Activated CD4-positive, alpha-beta T cell treated with anti-CD3 and anti-CD28 coated beads for 1 hour (primary cell): ENCODE measurements at places on chromosomes 1 and 21.

DNA sequence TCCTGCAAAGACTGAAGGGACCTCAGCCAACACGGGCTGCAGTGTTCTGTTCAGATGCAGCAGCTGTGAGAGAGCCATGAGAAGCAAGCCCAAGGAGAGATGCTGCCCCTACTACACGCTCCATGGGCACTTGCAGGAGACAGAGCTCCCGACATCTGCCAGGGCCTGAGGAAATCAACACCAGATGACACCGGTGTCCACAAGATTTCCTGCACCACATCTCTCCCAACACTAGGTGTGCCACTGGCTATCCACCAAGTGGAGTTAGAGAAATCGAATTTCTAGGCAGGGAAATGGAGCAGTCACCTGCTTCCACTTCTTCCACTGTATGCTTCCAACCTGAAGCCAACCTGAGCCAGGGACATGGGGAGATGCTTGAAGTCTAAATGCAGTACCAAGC lies 445.3 kb downstream of the RWDD3 start:
- DNase-seq, result no peak

- DNase-seq, result no peak
Measured at GRCh38 chr1:37020653-37021277, 13.6 kb downstream of the GRIK3 start.

DNA sequence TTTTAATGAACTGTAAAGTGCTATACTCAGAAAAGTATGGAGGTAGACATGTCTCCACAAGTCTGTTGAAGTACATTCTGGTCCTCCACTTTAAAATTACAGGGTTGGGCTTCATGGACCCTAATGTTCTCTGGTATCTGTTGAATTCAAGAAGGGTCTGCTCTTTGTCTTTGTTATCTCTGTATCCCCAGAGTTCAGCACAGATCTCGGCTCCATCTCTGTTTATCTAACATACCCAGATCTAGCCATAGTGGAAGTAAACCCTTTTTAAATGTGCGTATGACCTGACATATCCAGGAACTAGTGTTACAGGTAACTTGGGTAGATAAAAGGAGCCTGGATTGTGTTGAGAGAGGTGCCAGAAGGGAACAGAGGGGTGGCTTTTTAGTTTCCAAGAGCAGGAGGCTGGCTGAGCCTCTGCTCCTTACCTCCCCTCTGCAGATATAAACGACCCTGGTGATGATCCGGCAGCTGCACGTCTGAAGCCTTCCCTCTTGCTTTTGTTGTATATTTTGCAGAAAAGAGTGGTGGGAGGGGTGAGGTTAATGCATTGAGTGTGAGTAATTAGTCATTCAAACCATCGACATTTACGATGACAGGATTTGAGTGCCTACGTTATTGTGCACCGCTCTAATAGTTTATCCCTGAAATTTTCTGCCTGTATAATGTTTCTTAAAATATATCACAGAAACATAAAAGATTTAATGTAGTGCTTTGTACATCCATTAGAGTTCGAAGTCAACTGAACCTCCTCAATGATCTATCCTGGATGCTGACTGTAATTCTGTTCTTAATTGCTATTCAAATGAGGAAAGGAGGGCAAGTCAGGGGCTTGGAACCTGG lies 30.8 kb downstream of the ELAVL4 start:
- no peak for DNase-seq

DNA sequence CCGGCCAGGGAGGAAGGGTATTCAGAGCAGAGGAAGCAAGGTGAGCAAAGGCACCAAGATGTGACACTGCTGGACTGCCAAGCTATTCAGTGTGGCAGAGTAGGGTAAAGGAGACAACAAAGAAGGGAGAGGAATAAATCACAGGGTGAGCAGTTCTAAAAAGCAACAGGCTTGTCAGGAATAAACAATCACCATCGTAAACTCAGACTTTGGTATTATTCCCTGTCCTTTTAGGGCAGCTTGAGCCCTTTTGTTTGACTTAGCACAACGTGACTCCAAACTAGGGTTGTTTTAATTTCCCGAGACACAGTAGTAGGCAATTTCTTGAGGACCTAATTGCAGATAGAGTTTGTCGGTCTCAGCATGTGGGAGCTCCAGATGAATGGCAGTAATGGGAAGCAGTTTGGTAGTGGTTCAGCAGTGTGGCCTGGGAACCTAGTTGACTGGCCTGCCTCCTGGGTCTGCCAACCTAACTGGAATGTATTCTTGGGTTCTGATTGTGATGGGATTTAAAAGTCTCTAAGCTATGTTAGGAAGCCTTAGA lies 4.3 kb downstream of the CR1L start:
- DNase-seq, result no peak

- no peak for DNase-seq
Measured at GRCh38 chr1:12617511-12617900, 504 bp downstream of the DHRS3 start.

GRCh38 chr1:97529600-97529999 lies 391.2 kb downstream of the DPYD start:
- DNase-seq, result no peak

GRCh38 chr1:206808615-206809014 lies 36.3 kb upstream of the IL10 start:
- no peak for DNase-seq

- no peak for DNase-seq
Measured at GRCh38 chr1:119141020-119141424, 569 bp upstream of the WARS2 start.

- DNase-seq, result no peak
Measured at GRCh38 chr1:234862944-234863515, 253.1 kb upstream of the IRF2BP2 start.

- DNase-seq, result no peak
Measured at GRCh38 chr1:183194527-183195141, 8.6 kb downstream of the LAMC2 start.

- no peak for DNase-seq
Measured at GRCh38 chr1:211708006-211708405, 32.6 kb upstream of the NEK2 start.

DNA sequence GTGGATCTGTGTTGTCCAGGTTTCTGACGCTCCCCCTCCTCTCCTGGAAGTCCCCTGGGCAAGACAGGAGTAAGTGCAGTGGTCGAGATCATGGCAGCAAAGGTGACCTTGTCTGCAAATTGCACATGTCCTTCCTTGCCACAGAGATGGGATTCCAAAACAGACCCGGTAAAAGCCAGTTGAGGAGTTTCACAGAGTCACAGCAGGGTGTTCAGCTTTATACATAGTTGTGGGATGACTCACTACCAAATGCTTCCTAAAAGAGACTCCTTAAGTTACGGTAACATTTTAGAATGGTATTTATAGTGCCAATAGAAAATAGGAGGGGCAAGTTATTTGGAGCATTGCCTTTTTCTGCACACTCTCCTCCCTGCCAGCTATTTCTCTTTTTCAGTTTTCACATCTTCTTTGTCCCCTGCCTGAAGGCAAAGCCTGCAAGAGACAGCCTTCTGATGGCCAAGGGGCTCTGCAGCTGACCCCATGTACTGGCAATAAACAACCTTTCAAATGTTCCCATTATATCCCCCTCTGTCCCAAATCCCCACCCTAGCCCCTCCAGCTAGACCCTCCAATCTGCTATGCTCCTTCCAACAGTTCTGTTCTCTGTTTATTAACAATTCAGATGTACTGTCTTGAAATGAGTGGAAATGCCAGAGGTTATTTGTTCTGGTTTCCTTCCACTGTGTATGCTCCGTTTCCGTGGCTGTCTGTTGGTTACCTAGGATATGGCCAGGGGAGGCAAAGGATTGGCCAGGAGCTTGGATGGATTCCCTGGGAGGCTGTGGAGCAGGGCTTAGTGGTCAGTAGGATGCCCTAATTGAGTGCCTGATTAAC lies 115.0 kb downstream of the TGFB2 start:
- no peak for DNase-seq

DNA sequence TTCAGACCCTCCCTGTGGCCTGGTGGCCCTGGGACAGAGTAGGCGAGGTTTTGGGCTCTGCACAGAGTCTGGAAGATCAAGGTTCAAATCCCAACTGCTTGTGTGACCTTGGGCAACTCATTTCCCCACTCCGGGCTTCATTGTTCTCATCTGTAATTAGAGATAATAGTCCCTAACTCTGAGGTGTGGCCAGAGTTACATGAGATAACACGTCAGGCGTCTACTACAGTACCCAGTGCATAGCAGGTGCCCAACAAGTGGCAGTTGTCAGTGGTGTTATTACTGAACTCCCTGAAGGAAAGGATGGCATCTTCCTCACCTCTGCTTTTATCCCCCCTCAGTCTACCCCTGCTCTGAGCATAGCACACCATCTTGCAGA lies 20.8 kb downstream of the RAP1GAP start:
- DNase-seq, result no peak

DNA sequence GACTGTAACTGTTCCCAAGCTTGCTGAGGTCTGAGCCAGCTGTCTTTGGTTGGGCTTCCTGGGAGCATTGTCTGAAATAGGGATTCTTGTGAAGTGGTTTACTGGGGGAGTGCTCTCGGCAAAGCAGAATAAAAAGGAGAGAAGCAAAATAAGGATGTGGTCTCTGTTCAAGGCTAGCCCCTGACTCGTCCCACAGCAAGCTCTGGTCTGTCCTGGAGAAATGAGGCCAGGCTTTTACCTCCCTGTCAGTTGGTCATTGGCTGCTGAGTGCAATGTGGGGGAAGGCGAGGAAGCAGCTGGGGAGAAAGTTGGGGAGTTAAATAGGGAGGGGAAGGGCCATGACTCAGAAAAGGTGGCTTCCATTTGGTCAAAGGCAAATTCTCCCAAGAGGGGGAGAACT lies 303.9 kb upstream of the DUSP10 start:
- DNase-seq, result no peak

GRCh38 chr1:181064011-181064623 lies 24.4 kb upstream of the IER5 start:
- DNase-seq, result no peak

- no peak for DNase-seq
Measured at GRCh38 chr1:23997812-23998211, 17.7 kb upstream of the SRSF10 start.

DNA sequence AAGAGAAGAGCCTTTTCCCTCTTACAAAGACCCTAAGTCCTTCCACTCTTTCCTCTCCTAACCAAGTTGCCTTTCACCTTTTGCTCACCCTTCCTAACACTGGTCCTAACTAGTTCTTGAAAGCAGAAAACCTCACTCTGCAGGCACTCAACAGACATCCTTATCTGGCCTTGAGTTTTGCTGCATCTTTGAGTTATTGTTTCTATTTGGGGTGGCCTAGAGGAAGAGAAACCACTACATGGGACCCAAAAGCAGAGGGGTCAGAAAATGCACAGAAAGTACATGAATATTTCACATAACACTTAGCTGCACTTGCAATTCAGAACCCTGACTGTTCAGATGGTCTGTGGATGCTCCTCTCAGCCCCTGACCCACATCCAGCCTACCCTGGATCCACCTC lies 178.3 kb upstream of the SYT6 start:
- no peak for DNase-seq

GRCh38 chr21:18522181-18522972 lies 118.8 kb upstream of the TMPRSS15 start:
- no peak for DNase-seq

DNA sequence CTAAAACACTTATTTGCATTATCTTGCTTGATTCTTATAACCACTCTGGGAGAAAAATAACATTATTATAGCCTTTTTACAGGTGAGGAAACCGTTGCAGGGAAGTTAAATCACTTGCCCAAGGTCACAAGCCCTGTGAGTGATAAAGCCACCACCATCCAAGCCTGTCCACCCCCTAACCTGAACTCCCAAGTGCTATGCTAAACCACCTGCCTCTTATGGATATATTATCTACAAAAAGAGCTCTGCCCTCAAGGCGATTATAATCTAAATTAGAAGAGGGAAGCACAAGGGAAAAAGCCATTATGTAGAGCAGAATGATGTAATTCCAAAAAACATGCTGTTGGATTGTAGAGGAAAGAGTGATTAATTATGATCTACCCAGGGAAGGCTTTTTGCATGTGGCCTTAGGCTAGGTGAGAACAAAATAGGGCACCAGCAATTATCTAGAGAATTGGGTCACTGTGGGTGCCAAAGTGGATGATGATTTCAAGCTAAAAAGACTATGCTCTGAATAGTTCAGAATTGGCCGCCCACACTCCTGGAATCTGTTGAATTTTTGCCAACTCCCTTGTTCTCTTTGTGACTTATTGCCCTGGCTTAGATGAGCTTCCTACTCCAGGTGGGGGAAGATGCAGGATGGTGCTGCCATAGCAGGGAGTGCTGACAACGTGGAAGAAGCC lies 205.3 kb downstream of the FGGY start:
- no peak for DNase-seq

DNA sequence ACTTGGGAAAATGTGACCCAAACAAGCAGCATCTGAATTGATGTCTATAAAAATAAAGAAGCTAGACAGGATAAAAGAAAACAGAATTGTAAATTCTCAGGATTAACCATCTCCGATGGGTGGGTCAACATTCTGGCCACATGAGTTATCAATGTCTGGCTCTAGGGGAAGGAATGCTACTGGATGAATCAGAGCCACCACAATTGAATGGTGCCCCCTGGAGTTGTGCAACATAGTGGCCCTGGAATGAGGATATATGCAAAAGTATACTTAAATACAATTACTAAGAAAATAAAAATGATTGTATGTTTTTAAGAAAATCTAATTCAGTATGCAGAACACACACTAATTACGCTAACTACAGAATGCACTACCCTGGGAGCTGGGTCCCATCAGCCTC lies 185.6 kb downstream of the TGFBR3 start:
- no peak for DNase-seq

DNA sequence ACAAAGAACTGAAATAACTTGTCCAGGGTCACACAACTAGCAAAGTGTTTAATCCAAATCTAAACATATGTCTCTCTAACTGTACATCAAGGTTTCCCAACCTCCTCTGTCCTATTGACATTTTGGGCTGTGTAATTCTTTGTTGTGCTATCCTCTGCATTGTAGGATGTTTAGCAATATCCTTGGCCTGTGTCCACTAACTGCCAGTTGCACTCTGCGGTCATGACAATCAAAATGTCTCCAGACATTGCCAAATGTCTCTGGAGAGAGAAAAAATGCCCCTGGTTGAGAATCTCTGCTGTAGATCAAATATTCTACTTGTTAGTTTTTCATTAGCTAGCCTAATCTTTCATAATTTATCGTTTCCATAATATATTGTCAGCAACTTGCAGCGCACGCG lies 353.4 kb upstream of the NEGR1 start:
- no peak for DNase-seq

- no peak for DNase-seq
Measured at GRCh38 chr1:58123051-58123450, 423.5 kb downstream of the OMA1 start.

DNA sequence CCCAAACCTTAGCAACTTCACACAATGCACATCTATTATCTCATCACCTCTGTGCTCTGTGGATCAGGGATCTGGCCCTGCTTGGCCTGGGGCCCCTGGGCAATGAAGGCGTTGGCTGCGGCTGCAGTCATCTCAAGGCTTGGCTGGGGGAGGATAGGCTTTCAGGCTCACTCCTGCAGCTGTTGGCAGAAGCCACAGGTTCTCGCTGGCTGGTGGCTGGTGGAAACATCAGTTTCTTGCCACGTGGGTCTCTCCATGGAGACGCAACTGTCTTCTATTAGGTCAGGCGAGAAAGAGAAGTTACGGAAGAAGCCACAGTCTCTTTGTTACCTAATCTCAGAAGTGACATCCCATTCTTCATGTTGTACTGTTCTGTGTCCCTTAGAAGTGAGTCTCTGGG lies 3.6 kb upstream of the NPPA start:
- DNase-seq, result no peak
